ENCODE measurements at places on chromosomes 1 and 21. TPM values are rescaled to one million over a fixed set of nuclear protein-coding genes. Genes with fewer than 3 reads are reported as not detected.

TTC39A gene
- total RNA-seq = 0.52 TPM

DNA sequence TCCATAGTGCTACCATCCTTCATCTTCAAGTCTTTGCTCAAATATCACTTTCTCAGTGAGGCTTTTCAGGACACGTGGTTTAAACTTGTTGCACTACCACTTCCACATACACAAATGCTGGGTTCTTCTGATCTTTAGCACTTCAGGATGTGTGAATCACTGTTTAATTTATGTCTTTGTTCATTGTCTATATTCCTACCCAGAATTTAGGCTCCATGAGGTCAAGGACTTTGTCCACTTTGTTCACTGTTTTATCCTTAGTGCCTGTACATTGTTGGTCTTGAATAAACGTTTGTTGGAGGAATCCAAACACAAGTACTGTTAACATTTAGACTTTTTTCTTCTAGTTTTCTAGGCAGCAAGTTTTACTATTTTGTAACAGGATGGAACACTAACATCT is 42.6 kb upstream of the RALGPS2 start:
- DNase-seq = no peak

DNA sequence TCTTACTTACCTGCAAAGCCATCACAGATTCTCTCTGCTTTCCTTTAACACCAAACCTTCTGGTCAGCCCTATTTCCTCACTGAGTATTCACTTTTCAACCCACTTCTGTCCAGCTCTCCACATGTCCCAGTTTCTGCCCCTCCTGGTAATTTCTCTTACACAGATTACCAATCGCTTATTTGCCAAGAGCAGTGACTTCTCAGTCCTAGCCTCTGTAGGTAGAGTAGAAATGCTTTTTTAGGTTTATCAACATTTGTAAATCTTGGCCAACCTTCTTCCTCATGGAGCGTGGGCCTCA is 33.6 kb upstream of the LRRC8C start:
- DNase-seq = no peak

DMRTA2 gene
- total RNA-seq = 0.43 TPM

DNA sequence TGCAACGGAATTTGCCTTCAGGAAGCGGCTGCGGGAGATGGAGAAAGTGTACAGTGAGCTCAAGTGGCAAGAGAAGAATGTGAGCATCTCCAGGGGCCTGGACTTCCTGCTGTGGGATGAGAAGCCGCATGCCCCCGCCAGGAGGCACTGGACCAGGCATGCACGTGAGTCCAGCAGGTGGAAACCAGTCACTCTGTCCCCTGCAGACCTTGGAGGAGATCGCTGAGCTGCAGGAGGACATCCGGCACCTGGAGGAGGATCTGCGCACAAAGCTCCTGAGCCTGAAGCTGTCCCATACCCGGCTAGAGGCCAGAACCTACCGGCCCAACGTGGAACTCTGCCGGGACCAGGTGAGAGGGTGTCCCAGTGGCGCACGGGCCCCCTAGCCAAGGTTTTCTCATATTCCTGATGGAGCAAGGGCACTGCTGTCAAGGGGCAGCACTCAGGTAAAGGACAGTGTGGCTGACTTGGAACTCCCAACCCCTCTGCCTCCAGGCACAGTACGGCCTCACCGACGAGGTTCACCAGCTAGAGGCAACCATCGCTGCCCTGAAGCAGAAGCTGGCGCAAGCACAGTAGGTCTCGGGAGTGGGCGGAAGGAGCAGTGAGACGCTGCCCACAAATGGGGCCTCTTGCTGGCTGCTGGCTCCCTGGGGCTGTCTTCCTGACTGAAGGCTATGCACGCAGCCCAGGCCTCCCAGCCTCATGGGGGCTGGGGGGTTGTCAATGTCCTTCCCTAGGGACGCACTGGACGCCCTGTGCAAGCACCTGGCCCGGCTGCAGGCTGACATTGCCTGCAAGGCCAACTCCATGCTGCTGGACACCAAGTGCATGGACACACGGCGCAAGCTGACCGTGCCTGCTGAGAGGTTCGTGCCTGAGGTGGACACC is 1.2 kb upstream of the ADPRS start:
- no peak for DNase-seq

GRCh38 chr1:108080448-108080847 is 115.5 kb upstream of the VAV3 start:
- DNase-seq = no peak

NR1I3 gene
- not detected for total RNA-seq

CDK18 gene
- total RNA-seq = 33.3 TPM

TSSK3 gene
- total RNA-seq = 0.88 TPM

DNA sequence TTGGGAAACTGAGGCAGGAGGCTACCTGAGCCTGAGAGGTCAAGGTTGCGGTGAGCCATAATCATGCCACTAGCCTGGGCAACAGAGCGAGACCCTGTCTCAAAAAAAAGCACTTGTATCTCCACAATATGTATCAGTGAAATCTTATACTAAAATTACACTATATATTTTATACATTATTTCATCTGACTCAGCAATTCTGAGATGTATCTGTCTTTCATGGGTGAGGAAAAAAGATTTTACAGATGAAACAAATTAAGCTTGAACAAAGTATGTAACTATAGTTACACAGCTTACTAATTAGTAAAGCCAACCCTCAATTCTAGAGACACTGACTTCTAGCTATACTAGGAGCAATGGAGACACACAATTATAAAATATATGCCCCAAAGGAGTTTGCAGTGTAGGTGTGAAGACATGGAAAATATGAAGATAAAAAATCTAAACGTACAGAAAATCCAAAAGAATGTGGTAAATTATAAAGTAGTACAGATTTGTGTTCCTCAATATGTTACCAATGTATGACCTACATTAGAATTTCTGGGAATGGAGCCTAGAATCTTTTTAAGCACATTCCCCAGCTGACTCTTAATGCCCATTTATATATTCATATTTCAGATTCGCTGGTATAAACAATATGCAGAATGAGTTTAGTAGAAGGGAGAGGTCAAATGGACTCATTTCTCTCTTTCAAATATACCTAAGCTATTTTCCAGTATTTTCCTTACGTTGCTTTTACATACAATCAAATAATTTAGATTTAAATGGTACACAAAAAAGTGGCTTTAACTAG is 14.6 kb downstream of the GTF2B start:
- no peak for DNase-seq

- no peak for DNase-seq
These were observed 75.2 kb upstream of the B3GALT5 start for GRCh38 chr21:39537571-39537970.

DNA sequence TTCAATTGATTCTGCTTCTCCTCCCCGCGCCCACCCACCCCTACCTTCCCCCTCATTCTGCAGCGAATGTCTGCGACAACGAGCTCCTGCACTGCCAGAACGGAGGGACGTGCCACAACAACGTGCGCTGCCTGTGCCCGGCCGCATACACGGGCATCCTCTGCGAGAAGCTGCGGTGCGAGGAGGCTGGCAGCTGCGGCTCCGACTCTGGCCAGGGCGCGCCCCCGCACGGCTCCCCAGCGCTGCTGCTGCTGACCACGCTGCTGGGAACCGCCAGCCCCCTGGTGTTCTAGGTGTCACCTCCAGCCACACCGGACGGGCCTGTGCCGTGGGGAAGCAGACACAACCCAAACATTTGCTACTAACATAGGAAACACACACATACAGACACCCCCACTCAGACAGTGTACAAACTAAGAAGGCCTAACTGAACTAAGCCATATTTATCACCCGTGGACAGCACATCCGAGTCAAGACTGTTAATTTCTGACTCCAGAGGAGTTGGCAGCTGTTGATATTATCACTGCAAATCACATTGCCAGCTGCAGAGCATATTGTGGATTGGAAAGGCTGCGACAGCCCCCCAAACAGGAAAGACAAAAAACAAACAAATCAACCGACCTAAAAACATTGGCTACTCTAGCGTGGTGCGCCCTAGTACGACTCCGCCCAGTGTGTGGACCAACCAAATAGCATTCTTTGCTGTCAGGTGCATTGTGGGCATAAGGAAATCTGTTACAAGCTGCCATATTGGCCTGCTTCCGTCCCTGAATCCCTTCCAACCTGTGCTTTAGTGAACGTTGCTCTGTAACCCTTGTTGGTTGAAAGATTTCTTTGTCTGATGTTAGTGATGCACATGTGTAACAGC is 339.9 kb downstream of the NTNG1 start:
- DNase-seq = peak; percentile 17

GRCh38 chr1:217911908-217912307 is 280.8 kb downstream of the SPATA17 start:
- no peak for DNase-seq

PLA2G5 gene
- not detected for total RNA-seq

ADCY10 gene
- not detected for total RNA-seq

SF3B4 gene
- 11.0 TPM for total RNA-seq

DNA sequence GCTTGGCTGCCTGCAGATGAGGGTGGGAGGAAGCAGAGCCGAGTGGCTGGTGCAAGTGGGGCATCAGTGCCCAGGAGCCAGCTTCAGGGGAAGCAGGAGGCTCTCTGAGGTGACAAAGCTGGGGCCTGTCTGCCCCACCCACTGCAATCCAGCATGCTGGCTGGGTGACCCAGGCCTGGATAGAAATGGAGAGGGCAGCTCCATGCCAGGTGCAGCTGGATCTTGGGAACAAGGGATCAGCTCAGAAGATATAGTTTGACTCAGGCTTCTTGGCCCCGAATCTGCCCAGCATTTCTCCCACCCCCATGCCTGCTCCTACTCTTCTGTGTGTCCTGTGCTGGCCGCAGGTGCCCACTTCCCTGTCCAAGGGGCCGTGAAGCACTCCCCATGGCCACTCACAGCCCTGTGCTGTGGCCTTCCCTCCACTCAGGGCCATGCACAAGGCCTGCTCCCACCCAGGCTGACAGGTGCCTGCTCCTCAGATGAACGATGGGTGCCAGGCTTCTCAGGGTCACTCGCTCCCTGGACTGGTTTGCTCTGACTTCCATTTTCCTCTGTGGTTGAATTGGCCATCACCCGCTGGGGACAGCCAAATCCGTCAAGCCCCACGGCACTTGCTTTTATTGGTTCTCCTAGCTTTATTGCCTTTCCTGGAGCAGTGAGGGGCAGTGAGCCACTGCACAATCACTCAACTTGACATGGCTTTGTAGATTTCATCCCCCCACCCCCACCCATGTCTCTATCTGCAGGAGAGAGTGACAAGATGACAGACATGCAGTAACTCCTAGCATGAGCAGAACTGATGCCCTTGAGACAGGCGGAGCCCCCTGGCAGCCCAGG is 174.8 kb upstream of the VAMP3 start:
- DNase-seq = no peak

DNA sequence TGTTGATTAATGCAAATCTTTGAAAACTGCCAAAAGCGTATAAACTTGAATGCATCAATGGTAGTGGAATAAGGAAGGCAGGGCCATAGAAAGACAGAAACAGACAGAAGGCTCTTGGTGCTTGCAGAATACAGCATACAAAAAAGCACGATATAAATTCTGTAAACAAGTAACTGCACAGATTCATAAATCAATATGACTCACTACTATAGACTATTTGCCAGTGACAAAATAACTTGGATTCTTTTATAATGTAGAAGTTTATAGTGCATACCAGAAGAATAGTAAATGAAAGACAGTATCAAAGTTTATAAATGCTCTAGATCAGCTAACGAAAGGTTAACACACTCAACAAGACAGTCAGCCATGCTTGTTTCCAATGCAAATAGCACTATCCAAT is 349.6 kb downstream of the PTBP2 start:
- DNase-seq = no peak

DNA sequence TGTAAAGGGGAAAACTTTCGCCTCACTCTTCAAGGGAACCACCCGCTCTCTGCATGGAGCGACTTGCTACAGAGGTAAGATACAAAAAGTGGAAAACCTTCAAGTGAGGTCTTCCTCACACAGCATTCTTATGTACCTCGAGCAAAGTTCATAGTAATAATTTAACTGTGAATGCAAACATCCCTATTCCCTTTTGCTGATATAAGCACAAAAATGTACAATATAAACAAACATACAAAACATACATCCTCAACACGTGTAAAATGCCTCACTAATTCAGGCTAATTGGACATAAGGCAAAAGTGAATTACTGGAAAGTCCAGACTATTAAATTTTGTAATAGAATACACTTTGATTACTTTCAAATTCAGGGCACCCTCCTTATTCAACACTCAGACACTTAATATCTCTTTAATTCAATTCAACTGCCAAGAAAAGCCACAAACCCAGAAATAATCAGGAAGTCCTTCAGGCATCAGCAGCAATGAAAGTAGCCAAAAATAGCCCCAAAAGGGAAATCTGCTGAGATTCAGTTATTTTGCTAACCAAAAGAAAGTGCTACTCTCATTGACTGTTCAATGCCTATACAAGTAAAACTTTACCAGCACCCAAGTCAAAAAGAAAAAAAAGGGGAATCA is 15.2 kb upstream of the LMX1A start:
- DNase-seq = no peak

GRCh38 chr1:38370716-38371504 is 324.3 kb upstream of the POU3F1 start:
- no peak for DNase-seq

AMY1C gene
- not detected for total RNA-seq

GRCh38 chr1:200958597-200958996 is 63.9 kb downstream of the INAVA start:
- DNase-seq = no peak

GRCh38 chr1:3714284-3714741 is 37.9 kb upstream of the CCDC27 start:
- peak; percentile 91 for DNase-seq

DNA sequence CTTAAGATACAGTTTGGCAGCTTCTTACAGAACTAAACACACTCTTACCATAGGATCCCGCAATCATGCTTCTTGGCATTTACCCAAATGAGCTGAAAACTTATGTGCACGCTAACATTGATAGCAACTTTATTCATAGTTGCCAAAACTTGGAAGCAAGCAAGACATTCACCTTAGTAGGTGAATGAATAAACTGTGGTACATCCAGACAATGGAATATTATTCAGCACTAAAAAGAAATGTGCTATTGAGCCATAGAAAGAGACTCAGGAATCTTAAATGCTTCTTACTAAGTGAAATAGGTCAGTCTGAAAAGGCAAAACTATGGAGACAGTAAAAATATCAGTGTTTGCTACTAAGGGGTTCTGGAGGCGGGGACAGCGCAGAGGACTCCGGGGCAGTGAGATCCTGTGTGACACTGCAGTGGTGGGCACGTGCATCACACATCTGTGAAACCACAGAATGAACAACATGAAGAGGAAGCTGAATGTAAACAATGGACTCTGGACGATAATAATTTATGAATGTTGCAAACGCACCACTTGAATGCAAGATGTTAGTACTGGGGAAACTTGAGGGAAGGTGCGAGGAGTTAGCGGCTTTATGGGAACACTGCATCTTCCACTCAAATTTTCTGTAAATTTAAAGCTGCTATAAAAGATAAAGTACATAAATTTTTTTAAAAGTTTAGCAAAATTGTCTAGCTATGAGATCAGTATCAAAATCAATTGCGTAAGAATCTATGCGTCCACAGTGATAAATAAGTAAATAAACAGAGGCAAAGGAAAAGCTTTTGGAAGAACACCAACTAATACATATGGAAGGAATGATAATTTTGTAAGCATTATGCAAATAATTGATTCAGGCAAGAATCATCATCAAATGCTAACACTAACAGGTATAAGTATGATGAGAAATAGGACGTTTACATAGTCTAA is 15.4 kb upstream of the SPATC1L start:
- no peak for DNase-seq
